Memory B cell (primary cell): ENCODE measurements at places on chromosomes 4 and X.

DNA sequence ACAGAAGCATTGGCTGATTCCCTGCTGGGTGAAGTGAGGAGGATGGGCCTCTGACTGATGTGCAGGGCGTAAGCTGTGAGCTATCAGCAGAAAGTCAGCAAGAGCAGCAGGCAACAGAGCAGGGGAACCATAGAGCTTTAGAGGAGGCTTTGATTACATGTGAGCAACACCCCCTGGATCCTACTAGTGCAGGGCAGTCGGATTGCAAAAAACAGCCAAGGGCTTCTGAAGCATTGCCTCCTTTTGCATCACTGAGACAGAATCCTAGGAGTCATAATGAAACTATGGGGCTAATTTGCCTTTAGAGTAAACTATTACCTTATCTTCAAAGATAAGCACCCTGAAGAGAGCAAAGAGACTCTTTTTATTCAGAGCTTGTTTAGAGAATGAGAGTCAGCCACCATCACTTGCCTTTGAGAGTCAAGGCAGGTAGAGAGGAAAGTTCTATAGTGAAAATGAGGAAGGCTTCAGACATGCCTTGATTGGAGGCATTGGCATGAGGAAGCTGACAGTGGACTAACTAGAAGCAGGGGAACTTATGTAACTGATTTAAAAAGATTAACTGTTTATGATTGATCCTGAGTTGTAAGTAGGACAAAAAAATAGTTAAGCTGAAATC, 420.3 kb downstream of the PDHA2 start:
- no peak for DNase-seq
- H3K27ac ChIP-seq = no peak overlapping the region
- no peaks in the 10 kb centered on the region for H3K36me3 ChIP-seq
- H3K4me1 ChIP-seq = no peaks in the 10 kb centered on the region
- H3K27me3 ChIP-seq = no peaks in the 10 kb centered on the region

DNA sequence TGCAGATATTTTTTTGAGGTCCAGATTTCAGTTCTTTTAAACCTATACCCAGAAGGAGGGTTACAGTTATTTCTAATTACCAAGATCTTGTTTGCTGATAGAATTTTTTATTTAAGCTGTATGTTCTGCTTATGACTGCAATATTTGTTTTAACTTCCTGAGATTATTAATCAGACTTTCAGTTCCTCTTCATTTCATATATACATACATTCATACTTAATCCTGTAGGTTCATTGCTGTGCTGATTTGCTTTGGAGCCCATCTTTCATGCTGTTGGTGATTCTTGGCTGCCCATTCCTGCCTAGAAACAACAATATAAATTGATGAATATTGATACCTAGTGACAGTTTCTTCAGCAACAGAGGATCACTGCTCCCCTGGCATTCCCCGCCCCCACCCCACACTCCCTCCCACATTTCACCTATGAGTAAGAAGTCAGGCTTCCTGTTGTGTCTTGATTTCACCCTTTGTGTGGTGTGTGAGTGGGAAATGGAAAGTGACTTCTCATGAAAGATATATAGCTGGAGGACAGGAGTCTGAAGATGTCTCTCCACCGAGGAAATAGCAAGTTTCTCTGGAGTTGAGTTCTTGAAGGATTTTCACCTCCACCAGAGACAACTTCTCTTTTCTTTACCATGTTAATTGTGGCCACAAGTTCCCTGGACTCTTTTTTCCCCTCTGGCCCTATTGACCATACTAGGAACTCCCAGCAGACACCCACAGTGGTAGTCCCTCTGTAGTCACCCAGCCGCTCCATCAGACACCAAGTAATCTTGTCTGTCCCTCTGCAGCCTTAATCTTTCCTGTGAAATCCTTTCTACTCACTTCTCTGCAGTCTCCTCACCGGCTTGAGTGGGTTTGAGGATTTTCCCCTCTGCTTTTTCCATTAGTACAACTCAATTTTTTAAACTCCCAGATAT, 118.4 kb downstream of the ASB9 start:
- no peak overlapping the region for H3K27ac ChIP-seq

- H3K36me3 ChIP-seq = no peaks in the 10 kb centered on the region
- no peaks in the 10 kb centered on the region for H3K4me1 ChIP-seq
- H3K27me3 ChIP-seq = peaks cover 1% of the 10 kb centered on the region
- H3K27ac ChIP-seq = no peak overlapping the region
Measured at GRCh38 chr4:141560056-141560455, 76.3 kb upstream of the IL15 start.

DNA sequence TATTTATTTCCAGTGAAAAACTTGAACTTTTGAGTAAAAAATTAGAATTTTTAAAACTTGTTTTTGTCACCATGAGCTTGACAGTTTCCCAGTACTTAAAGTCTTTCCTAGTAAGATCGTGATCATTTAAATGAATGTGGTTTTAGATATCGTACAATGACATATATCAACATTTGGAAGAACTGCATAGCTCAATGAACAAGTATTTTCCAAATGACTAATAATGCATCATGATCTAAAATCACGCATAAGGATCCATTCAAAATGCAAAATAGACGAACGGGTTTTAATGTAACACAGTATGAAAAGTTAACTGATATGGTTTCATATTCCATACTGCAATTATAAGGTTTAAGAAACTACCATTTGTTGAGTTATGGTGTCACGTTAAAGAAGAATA, 4.1 kb upstream of the NDNF start:
- no peaks in the 10 kb centered on the region for H3K36me3 ChIP-seq
- no peak for DNase-seq
- peaks cover 29% of the 10 kb centered on the region for H3K27me3 ChIP-seq
- peaks cover 11% of the 10 kb centered on the region for H3K4me1 ChIP-seq

GRCh38 chrX:135389717-135390116, 32.0 kb upstream of the SMIM10L2A start:
- H3K27ac ChIP-seq = no peak overlapping the region
- H3K27me3 ChIP-seq = peaks cover 3% of the 10 kb centered on the region
- no peak overlapping the region for H3K4me3 ChIP-seq
- no peak for DNase-seq

- H3K27me3 ChIP-seq = no peaks in the 10 kb centered on the region
- H3K36me3 ChIP-seq = peaks cover 7% of the 10 kb centered on the region
- peak; percentile 43 for DNase-seq
- no peak overlapping the region for H3K27ac ChIP-seq
Measured at GRCh38 chrX:9465380-9466123, 694 bp downstream of the TBL1X start.

GRCh38 chr4:141721174-141721573, 84.8 kb downstream of the IL15 start:
- no peak overlapping the region for H3K27ac ChIP-seq
- peaks cover 27% of the 10 kb centered on the region for H3K36me3 ChIP-seq
- no peaks in the 10 kb centered on the region for H3K27me3 ChIP-seq

- peak overlapping the region; percentile 69 for H3K4me3 ChIP-seq
- H3K27me3 ChIP-seq = peaks cover 38% of the 10 kb centered on the region
- DNase-seq = no peak
- no peak overlapping the region for H3K27ac ChIP-seq
- H3K36me3 ChIP-seq = no peaks in the 10 kb centered on the region
- H3K4me1 ChIP-seq = peaks cover 12% of the 10 kb centered on the region
Measured at GRCh38 chr4:121073004-121073435, 685 bp upstream of the NDNF start.

DNA sequence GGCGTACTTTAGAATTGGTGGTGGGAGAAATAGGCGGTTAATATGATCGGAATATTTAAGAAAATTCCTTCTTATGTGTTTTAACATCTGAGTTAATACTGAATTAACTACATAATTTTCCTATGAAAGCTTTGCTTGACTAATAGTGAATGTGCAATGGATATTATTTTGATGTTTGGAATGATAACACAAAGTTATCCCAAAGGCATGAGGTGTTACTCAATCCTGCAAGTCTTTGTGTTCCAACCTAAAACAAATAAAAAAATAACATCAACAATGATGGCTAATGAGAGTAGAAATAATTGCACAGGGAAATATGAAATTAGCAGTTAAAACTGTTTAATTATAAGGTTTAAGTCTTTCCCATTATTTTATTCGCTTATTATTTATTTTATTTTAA, 183.6 kb upstream of the ARSJ start:
- no peak for DNase-seq
- no peak overlapping the region for H3K4me3 ChIP-seq
- H3K27me3 ChIP-seq = no peaks in the 10 kb centered on the region
- no peak overlapping the region for H3K27ac ChIP-seq

DNA sequence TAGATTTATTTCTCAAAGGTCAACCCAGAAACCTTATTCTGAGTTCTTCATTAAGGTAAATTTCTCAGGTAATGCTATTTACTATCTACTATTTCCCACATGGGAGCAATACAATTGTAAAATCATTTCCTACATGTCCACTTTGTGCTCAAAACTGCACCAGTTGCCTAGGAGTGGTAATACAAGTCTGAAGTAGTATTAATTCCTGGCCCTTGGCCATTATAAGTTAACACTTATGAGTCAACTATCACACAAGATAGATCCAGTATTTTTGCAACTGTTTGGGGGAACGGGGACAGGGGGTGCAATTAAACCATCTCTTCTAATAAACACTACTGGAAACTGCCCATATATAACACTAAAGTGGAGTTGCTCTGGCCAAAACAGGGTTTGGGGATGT, 48.9 kb downstream of the ACSL4 start:
- H3K4me1 ChIP-seq = peaks cover 3% of the 10 kb centered on the region
- H3K27ac ChIP-seq = no peak overlapping the region
- H3K4me3 ChIP-seq = no peak overlapping the region
- DNase-seq = no peak
- H3K36me3 ChIP-seq = peaks cover 2% of the 10 kb centered on the region

DNA sequence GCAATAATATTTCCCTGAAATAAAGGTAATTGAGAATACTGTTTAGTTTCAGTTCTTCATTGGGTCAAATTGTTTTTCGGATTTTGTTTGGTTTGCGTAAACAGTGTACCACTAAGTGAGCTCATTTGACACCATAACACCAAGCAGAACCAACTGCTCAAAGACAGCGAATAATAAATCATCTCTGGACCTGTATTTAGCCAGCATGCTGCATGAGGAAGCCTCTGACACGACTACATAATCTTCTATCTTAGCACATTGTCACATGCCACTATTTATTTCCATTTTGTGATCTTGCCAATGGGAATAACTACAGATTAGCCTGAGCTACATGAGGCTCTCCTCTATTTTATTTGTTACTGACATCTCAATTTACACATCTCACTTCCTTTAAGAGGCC, 12.1 kb upstream of the PRKG2 start:
- H3K27me3 ChIP-seq = peaks cover 4% of the 10 kb centered on the region
- no peak for DNase-seq
- H3K36me3 ChIP-seq = peaks cover 3% of the 10 kb centered on the region
- H3K27ac ChIP-seq = no peak overlapping the region

DNA sequence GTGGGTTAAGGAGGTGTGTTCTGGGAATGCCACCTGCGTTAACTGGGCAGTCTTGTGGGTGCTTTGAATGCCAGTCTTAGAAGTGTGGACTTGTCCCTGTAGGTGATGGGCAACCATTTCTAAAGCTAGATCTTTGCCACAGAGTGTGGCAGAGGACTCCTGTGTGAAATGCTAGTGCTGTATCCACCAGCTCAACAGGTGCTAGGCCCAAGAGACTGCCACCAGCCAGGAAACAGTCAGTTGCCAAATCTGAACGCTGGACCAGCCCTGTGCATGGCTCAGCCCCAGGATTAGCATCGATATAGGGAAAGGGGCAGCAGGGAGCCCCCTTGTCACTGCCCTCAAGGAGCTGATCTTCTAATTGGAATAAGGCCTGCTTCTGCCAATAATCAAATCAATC, 35.3 kb downstream of the STARD8 start:
- H3K36me3 ChIP-seq = no peaks in the 10 kb centered on the region
- peaks cover 10% of the 10 kb centered on the region for H3K4me1 ChIP-seq

- no peaks in the 10 kb centered on the region for H3K36me3 ChIP-seq
- no peak for DNase-seq
- no peak overlapping the region for H3K27ac ChIP-seq
- H3K27me3 ChIP-seq = no peaks in the 10 kb centered on the region
- no peaks in the 10 kb centered on the region for H3K4me1 ChIP-seq
Measured at GRCh38 chrX:29257521-29257920, 670.3 kb downstream of the IL1RAPL1 start.

GRCh38 chrX:136067966-136068365, 79.4 kb upstream of the FHL1 start:
- H3K4me3 ChIP-seq = no peak overlapping the region
- H3K27me3 ChIP-seq = peaks cover 2% of the 10 kb centered on the region
- H3K36me3 ChIP-seq = no peaks in the 10 kb centered on the region
- peaks cover 13% of the 10 kb centered on the region for H3K4me1 ChIP-seq

GRCh38 chr4:87916626-87917025, 58.9 kb upstream of the SPP1 start:
- no peak for DNase-seq
- H3K4me1 ChIP-seq = no peaks in the 10 kb centered on the region
- no peak overlapping the region for H3K27ac ChIP-seq

- H3K27ac ChIP-seq = no peak overlapping the region
- no peaks in the 10 kb centered on the region for H3K4me1 ChIP-seq
- H3K4me3 ChIP-seq = no peak overlapping the region
- H3K27me3 ChIP-seq = no peaks in the 10 kb centered on the region
Measured at GRCh38 chr4:109164011-109164410, 138.4 kb downstream of the COL25A1 start.

DNA sequence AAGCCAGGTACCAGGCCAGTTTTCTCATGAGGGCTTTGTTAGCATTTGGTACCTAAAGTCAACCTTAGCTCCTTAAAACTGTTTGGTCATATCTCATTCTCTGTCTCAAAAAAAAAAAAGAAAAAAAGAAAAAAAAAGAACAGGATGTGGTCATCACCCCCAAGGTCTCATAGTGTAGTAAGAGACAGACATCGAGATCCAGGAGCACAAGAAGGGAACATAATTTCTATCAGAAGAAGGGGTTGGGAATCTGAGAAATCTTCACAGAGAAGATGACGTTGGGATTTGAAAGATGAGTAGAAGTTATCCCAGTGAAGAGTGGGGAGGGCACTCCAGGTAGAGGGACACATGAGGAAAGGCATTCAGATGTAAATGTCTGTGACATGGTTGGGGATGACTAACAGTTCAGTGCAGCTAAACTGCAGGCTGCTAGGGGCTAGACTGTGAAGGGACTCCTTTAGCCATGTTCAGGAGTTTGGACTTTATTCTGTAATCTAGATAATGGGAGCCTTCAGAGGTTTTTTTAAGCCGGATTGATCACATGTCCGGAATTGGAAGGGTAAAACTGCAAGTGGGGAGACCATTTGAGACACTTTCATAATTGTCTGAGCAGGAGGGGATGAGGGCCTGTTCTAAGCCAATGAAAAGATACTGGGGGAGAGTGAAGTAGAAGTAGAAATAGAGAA, 26.9 kb upstream of the GJB1 start:
- peak overlapping the region; percentile 89 for H3K4me3 ChIP-seq
- no peak for DNase-seq
- H3K4me1 ChIP-seq = peaks cover 21% of the 10 kb centered on the region
- H3K27me3 ChIP-seq = no peaks in the 10 kb centered on the region
- peak overlapping the region; percentile 86 for H3K27ac ChIP-seq

GRCh38 chrX:121389976-121390714, 342.7 kb downstream of the GLUD2 start:
- H3K36me3 ChIP-seq = no peaks in the 10 kb centered on the region
- no peak for DNase-seq
- H3K27ac ChIP-seq = no peak overlapping the region
- peaks cover 1% of the 10 kb centered on the region for H3K27me3 ChIP-seq
- no peak overlapping the region for H3K4me3 ChIP-seq
- H3K4me1 ChIP-seq = no peaks in the 10 kb centered on the region

GRCh38 chrX:125378205-125378604, 58.5 kb downstream of the TEX13C start:
- no peaks in the 10 kb centered on the region for H3K36me3 ChIP-seq
- H3K27me3 ChIP-seq = peaks cover 1% of the 10 kb centered on the region
- no peak overlapping the region for H3K27ac ChIP-seq
- H3K4me1 ChIP-seq = no peaks in the 10 kb centered on the region
